ENCODE measurements at places on chromosomes 3 and 15.

GRCh38 chr3:183857863-183858262 is 26.8 kb downstream of the PARL start:
- no peak for DNase-seq

DNA sequence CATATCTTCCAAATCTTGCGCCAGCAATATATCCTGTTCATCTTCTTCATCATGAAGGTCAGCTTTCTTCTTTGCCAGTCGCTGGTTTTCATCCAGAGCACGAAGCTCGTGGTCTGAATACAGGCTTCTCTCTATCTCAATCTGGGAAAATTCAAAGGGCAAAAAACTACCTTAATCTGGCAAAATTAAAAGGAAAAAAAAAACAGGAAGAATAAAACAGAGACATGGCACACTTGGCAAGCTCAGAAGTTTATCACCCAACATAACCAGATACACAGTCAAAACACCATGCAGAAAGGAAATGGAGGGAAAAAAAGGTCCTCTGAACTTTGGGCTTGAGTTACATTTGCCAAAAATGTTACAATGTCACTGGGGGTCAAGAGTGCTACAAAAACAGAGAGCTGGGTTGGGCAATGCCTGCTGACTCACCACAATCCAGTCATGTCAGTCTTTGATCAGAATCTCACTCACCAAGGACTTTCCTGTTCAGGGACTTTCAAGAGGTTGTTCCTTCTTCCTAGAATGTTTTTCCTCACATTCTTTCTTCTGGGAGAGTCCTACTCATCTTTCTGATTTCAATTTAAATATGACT is 1.5 kb downstream of the MRPL46 start:
- no peak for DNase-seq

GRCh38 chr3:149339931-149340309 is 6.5 kb upstream of the TM4SF18 start:
- DNase-seq = no peak

GRCh38 chr15:92714077-92714476 is 58.5 kb upstream of the FAM174B start:
- no peak for DNase-seq

GRCh38 chr3:21955406-21955805 is 204.4 kb upstream of the ZNF385D start:
- DNase-seq = no peak

- no peak for DNase-seq
These were observed 215.5 kb downstream of the NR1D2 start for GRCh38 chr3:24160424-24161095.

- no peak for DNase-seq
These were observed 1209.9 kb downstream of the NSUN3 start for GRCh38 chr3:95272781-95273180.

- no peak for DNase-seq
These were observed 18.4 kb downstream of the CYFIP1 start for GRCh38 chr15:22961762-22962161.

DNA sequence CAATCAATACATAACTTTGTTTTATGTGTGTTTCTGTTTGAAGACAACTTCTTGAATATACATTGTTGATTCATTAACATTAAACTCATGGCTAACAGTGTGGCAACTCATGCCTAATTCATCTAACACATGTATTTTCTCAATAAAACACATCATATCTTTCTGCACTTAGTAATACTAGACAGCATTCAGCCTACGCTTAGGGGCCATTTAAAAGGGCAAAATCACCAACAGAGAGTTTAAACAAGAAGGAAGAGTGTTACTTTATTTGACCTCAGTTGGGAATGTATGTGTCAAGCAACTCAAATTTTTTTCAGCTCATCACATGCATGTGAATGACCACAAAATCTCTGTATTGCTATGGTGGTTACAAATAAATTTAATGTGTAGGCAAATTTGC is 128.8 kb upstream of the AADACL2 start:
- DNase-seq = no peak

GRCh38 chr15:29029651-29030195 is 143.9 kb downstream of the APBA2 start:
- DNase-seq = no peak

DNA sequence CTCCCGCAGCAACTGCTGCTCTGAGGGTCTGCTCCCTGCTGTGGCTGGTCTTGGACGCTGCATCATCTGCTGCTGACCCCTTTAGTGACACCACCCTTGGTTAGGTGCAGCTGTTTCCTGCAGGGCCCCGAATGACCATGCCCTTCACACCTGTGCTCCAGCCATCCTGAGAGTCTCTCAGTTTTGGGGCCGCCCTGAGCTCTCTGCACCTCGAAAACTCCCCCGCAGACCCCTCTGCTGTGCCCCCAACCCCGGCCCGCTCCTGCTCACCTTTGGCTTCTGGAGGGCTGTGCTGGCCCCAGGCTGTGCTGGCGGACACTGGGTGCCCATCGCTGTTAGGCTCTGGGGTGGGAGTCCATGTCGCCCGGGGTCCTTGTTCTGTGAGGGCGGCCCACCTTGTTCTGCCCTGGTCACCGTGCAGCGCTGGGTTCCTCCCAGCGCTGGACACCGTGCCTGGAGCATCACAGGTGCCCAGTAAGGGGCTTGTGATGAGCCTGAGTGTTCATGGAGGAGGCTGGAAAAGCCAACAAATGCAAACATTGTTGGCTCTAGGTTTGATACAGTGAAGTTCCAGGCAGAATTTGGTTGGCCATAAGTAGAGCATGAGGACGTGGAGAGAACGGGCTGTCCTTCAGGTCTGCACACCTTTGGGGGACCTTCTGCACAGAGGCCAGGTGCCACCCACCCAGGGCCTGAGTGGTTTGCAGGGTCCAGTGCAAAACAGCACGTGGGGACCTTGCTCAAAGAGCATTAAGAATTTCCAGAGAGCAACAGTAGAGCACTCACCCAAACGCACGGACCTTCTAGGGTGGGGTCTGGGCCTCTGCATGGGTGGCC is 12.3 kb downstream of the ABTB1 start:
- no peak for DNase-seq

DNA sequence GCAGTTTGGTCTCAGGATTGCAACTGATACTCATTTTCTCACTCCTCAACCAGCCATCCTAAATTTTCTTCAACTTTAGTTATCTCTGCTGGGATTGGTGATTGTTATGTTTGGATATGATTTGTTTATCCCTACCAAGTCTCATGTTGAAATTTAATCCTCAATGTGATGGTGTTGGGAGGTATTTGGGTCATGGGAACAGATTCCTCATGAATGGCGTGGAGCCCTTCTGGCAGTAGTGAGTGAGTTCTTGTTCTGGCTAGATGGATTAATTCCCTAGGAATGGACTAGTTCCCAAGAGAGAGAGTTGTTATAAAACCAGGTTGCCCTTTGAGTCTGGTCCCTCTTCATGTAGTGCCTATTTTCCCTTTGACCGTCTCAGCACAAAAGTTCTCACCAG is 399.9 kb downstream of the SQOR start:
- no peak for DNase-seq

GRCh38 chr3:12372741-12373280 is 83.9 kb downstream of the PPARG start:
- no peak for DNase-seq

DNA sequence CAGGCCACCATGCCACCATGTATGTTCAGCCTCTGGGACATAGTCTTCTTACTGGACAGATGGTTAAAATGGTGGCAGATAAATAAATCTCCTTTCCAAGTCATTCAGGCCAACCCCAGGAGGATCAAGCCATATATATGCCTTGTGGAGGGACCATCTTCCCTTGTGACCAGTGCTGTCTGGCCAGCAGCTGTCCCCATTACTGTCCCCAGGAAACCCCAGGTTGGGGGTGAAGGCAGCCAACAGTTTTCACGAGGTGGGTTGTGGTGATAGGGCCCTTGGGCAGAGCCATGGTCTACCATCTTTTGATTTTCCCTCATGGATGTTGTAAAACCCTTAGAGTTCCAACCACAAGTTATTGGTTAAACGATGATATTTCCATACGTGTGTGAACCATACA is 48.7 kb upstream of the PCSK6 start:
- DNase-seq = no peak

- DNase-seq = no peak
These were observed 308.8 kb upstream of the NR2E3 start for GRCh38 chr15:71501344-71502076.

DNA sequence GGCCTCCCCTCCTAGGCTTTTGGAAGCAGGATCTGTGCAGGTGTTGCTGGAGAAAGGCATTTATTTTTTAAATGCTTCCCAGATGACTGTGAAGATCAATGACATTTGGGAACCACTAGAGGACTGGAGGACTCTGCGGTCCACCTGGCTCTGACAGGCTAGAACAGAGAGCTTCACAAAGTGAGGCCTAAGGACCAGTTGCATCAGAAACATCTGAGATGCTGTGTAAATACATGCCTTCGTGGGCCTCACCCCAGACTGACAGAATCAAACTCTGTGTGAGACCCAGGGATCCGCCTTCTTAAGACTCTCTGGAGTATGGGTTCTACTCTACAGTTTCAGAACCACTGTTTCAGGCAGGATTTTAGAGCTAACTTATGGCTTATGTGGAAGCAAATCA is 105.0 kb upstream of the ICE2 start:
- DNase-seq = no peak

DNA sequence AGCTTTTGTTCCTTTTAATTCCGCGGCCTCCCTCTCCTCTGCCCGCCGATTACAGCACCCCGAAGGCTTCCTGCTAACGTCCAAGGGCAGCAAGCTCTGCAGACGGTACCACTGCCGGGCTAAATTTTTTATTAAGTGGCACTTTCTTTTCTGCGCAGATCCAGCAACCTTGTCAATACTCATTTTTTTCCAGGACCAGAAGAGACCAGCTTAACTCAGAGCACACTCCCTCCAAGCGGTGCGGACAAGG is 542 bp upstream of the MEIS2 start:
- no peak for DNase-seq

DNA sequence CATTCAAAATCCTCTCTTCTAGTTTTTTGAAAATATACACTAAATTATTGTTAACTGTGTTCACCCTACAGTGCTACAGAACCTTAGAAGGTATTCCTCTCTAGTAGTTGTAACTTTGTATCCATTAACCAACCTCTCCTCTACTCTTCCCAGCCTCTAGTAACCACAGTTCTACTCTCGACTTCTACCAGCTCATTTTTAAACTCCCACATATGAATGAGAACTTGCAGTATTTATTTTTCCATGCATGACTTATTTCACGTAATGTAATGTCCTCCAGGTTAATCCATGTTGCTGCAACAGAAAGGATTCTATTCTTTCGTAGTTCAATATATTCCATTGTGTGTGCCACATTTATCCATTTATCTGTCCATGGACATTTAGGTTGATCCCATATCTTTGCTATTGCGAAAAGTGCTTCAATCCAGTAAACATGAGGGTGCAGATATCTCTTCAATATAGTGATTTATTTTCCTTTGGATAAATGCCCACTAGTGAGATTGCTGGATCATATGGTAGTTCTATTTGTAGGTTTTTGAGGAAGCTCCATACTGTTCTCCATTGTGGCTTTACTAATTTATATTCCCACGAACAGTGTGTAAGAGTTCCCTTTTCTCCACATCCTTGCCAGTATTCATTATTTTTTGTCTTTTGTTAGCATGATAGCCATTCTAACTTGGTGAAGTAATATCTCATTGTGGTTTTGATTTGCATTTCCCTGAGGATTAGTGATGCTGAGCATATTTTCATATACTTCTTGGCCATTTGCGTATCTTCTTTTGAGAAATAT is 113.7 kb upstream of the SMAD3 start:
- no peak for DNase-seq

GRCh38 chr3:69842789-69843188 is 103.5 kb downstream of the MITF start:
- no peak for DNase-seq

GRCh38 chr15:90902040-90902839 is 862 bp upstream of the MAN2A2 start:
- DNase-seq = peak; percentile 74

GRCh38 chr15:77753281-77753873 is 120.7 kb upstream of the LINGO1 start:
- DNase-seq = no peak

DNA sequence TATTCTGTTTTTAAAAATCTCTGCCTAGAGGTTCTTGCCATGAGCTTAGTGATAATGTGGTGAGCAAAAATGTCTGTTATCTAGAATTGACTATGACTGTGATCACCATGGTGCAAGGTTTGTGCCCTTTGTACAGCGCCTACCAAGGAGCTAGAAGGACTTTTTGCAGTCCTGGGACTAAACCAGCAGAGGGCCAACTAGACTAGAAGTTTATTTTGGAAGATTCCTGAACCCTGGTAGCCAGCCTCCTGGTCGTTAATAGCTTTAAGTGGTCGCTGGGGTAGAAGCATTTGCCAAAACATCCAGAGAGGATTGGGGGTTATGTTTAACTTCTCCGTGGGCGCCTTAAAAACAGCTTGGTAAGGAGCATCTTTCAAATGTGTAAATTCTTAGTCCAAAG is 7.8 kb downstream of the SCG5 start:
- no peak for DNase-seq

DNA sequence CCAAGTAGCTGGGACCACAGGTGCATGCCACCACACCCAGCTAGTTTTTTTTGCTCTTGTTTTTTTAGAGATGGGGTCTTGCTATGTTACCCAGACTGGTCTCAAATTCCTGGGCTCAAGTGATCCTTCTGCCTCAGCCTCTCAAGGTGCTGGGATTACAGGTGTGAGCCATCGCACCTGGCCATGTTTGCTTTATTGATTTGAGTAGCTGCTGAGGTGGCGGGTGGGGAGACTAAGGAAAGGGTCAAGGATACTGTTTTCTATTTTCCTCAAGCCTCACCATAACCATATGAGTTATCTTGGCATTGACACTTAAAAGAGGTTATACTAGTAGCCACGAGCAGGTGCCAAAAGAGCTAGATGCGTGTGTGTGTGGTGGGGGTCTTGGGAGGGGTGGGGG is 39.0 kb downstream of the CYFIP1 start:
- DNase-seq = no peak

DNA sequence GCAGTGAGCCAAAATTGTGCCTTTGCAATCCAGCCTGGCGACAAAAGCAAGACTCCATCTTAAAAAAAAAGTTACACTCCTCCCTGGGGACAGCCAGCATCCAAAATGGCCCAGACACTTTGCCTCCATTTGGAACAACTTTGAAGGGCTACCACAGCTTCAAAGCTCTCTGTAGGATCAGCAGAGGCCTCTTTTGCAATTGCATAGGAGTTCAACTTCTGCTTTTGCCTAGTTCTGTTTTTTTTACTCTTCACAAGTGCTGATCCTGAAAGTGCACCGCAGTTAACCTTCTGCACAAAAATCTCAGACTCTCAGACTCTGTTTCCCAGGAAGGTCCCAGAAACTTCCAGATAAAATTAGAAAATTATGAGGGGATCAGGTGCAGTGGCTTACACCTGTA is 25.2 kb upstream of the SLC4A7 start:
- no peak for DNase-seq

- DNase-seq = no peak
These were observed 76.2 kb upstream of the ADAMTS9 start for GRCh38 chr3:64763980-64764379.
